ENCODE measurements at places on chromosomes 2 and 18.

DNA sequence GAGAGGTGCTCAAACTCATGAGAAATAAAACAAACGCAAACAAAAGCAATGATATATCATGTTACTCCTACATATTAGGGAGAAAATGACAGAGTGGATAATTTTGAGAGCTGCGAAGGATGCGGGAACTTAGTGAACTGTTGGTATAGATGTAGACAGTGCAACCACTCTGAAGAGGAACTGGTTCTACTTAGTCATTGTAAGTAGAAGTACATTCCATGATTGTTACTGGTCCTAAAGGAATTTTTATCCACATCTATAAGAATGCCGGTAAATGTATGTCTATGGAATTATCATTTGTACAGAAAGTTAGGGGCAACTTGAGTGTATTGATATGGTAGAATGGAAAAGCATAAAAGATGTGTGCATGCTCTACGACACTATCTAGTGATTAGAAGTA, 1238.4 kb downstream of the LRP1B start:
- no peak for DNase-seq

GRCh38 chr2:25159949-25160348, 8.4 kb downstream of the POMC start:
- no peak for DNase-seq

DNA sequence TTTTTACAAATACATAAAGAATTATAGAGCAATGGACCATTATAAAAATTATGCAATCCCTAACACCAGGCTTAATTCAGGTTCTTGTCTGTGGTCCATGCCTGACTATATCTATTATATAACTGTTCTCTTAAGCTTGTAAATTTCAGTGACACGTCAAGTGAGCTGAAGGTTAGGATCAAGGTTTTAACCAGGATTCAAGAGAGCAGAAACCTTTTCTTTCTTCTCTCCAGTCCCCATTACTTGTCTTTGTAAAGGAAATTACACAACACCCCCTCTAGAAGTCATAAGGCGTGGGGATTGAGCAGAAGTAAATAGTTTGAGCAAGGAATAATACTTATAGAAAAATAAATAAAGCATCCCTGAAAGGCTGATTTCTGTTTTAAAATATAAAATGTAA, 122.0 kb downstream of the ZNF521 start:
- DNase-seq = no peak

- DNase-seq = peak; percentile 43
Observed at GRCh38 chr2:55159037-55159651, 72.9 kb downstream of the CLHC1 start.

Measured in kidney tubule cell (primary cell).